ENCODE measurements at places on chromosomes 4 and X. TPM values are rescaled to one million over a fixed set of nuclear protein-coding genes. Genes with fewer than 3 reads are reported as not detected.
A peak's percentile ranks its signal among the peaks of the same experiment; 100 is the strongest.

GRCh38 chr4:103079621-103080020 is 3.1 kb upstream of the SLC9B2 start:
- no peak for DNase-seq

DNA sequence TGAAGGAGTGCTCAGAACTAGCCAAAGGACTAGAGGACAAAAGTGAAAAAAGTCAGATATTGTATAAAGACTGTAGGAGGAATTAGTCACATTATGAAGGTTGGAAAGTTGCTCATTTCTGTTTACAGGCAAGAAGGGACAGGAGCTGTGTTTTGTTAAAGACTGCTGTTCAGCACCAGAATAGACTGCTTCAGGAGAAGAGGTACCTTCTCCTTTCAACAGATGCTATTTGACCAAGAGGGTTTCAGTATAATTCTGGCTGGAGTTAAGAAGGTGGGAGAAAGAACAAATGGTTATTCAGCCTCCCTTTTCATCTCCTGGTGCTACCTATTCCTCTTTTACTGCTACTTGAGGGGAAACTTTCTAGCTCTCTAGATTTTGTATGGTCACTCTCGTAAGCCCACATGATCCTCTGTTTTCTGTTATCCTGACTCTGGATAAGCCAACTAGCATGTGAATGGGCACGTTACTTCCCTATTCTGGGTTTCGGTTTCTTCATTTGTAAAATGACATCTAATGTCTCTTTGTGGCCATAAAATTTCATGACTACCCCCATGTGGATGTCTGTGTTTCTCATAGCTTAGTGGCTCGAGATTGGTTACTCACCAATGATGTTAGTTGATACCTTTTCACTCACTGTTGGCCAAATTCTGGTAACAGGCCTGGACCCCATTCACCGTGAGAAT is 68.9 kb downstream of the SH2D1A start:
- DNase-seq: no peak

GRCh38 chr4:27638163-27638915 is 777.7 kb downstream of the STIM2 start:
- DNase-seq: no peak

GRCh38 chrX:68922013-68922412 is 93.2 kb downstream of the EFNB1 start:
- no peak for DNase-seq

GRCh38 chrX:136251041-136251991 is at the start of gene MAP7D3:
Gene MAP7D3, minus strand, starts transcription at chrX:136251400. Its CDS starts 42 bp downstream, at chrX:136251358.
- no peak for DNase-seq

DNA sequence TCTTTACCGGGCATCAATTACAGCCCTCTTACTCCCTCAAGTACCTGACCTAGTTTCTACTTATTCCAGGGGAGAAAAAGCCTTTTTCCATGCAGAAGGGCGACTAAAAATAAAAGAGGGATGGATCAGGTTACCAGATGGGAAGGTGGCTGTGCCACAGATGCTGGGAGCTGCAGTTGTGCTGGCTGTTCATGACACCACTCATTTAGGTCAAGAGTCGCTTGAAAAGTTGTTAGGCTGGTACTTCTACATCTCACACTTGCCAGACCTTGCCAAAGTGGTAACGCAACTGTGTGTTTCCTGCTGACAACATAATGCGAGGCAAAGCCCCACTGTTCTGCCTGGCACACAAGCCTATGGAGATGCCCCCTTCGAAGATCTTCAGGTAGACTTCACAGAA is 148.4 kb upstream of the FGF16 start:
- no peak for DNase-seq

DNA sequence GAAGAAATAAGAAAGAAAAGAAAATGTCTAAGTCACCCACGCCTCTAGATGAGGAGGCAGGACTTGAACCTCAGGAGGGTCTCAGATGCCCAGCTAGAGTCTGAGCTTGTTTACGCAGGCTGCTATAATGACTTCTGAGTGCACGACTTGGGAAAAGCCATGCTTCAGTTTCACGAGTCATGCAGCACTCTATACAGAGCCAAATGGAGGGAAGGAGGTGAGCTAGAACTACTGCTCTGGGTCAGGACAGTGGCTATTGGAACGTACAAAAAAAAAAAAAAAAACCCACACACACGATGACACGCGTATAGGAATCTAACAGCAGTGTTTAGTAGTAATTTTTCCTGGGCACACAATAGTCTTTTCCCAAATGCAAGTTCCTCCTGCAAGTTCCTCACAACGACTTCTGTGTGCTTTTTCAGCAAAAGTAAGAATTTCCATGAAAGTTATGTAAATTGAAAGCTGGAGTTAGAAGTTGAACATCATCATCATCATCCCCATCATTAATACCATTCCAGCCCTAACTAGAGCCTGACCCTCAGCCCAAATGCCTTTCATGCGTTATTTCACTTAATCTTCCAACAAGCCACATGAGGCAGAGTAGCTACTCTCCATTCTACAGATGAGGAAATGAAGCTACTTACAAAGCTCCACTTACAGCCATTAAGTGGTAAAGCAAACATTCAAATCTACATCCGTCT is 36.6 kb downstream of the IRF2 start:
- no peak for DNase-seq

DNA sequence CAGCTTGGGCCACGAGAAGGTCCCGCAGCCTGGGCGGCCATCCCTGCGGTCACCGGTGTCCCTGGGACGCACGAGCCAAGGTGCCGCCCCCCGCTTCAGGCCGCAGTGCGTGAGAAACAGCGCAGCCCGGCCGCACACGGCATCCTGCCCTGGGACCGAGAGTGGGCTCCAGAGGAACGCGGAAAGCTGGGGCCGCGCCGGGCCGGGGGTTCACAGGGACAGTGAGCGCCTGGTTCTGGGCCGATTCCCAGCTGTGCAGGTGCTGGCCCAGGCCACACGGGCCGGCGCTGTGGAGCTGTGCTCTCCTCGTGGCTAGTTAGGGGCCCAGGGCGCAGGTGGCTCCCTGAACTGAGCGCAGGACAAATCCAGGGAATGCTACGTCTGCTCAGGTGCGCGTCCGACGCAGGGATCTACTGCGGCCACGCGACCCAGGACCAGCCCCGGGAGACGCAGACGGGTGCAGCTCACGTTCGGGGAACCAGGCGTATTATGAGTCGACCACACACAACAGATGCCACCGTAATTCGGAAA is 25.8 kb upstream of the GTPBP6 start:
- DNase-seq: no peak

DNA sequence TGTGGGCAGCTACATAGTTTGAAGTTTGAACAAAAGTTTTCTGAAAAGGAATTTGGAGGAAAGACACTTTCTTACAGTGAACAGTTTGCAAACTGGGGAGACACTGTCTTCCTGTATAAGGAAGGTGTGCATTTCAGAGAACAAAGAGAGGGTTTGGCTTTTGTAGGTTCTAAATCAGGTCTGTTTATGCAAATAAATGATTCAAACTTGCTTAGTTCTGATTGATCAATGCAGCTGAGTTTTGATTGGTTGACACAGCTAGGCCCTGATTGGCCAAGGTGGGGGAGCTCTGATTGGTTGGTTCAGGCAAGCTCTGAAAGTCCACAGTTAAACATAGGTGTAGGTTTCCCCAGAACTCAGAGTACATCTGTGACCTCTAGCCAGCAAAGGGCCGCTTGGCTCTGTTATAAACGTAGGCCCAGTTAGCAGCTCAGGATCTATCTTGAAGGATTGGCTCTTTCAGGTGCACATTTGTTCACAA is 63.0 kb upstream of the ENPP6 start:
- no peak for DNase-seq

RAPGEF2 gene
- 50.9 TPM for total RNA-seq

- DNase-seq: peak; percentile 57
These were observed 1.1 kb downstream of the HTT start for GRCh38 chr4:3075652-3075981.

SOWAHB gene
- total RNA-seq: 6.8 TPM

- DNase-seq: no peak
These were observed 114.9 kb downstream of the EFHC2 start for GRCh38 chrX:44228621-44229020.

S100G gene
- total RNA-seq: not detected

DNA sequence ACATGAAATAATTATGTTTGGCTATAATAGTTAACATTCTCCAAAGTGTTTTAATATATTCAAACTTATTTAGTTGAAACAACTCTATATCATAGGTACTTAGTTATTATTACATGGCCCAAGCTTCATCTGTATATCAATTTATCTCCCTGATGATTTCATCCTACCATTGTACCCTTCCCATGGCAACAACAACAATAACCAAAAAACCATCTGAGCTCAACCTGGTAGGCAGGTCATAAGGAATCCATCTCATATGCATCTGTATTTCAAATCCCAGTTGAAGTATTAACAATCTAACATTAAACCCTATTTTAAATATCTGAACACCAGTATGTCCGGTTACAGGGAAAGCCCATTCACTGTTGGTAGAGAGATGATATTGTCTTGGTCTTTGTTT is 33.1 kb upstream of the SLC7A11 start:
- no peak for DNase-seq

GRCh38 chr4:38209654-38210053 is 249.5 kb downstream of the PTTG2 start:
- DNase-seq: no peak

GRCh38 chrX:150238632-150239382 is 124.3 kb upstream of the MAMLD1 start:
- no peak for DNase-seq

- peak; percentile 77 for DNase-seq
These were observed 88.5 kb upstream of the ETNPPL start for GRCh38 chr4:108851366-108851765.

DNA sequence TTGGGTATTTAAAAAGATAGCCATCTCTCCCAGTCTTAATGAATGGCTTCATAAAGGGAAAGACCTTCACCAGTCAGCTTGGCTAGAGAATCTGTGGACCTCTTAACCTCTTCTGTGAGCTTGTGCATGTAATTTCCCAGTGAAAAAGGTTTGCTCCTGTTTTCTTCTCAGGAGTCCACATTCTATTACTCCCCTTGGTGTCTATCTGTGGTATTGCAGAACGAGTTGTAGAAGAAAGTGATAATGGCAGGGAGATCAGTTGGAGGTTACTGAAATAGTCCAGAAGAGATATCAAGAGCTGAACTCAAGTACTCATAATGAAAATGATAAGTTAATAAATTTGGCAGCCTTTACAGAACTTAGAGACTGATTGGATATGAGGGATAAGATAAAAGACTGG is 16.5 kb upstream of the VAMP7 start:
- no peak for DNase-seq

GPAT3 gene
- total RNA-seq: 0.50 TPM

DNA sequence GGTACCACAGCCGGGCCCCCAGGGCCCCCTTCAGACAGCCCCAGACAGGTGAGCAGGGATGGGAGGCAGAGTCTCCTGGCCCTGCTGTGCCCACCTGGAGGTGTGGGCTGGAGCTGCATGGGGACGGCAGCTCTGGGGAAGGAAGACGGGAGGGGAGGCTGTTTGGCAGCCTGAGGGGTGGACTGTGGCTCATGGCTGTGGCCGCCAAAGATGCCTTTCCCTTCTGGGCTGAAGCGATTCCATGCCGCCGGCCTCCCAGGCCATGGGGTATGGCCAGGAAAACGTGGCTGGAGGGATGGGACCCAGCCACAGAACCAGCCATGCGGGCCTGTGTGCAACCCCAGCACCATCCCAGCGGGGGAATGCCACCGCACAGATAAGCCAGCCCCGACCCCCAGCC is 65.7 kb downstream of the FAM53A start:
- DNase-seq: no peak

DNA sequence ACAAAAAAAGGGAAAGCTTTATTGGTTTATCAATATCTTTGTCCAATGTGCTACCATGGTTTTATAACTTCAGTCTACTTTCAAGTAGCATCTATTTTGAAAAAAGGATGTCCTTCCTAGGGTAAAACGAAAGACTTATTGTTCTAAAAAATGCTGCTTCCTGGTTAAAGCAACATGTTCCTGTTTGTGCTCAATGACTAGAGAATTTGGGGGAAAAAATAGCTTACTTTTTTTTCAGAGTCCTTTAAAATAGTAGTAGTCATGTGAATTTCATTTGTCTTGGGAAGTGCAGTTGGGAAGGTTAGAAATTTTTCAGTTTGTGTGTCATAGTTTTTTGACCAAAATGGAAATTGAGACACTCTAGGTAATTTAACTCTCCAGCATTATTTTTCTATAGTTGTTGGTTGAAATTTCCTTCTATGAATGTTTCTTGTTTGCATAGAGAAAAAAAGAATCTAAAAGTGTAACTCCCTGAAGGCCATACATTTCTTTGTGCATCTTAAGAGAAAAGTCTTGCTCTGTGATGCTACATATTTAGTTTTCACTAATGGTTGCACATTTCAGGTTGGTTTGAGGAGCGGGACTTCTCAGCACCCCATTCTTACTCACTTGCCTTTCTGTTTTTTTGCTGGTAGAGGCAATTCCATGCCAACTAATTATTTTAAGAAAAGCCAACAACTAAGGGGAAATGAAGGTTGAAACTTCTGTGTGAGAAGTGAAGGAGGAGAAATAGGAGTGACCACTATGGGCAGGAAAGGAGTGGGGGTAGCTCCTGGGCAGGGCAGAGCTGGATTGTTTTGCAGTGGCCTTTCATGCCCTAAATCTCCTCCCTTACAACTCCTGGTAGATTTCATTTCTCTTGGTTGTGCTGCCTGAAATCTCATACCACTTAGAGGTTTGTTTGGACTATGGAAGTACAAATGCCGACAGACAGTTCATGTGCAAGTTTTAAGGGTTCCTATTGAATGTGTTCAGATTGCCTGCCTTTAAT is 76.4 kb downstream of the RAPGEF2 start:
- DNase-seq: peak; percentile 31

- DNase-seq: no peak
These were observed 137.2 kb downstream of the MAGEC1 start for GRCh38 chrX:142040906-142041305.

- DNase-seq: no peak
These were observed 42.4 kb upstream of the MYOZ2 start for GRCh38 chr4:119093042-119093827.

GRCh38 chr4:152348670-152349069 is 187.2 kb downstream of the FBXW7 start:
- DNase-seq: no peak

CTBP1 gene
- 136 TPM for total RNA-seq

DNA sequence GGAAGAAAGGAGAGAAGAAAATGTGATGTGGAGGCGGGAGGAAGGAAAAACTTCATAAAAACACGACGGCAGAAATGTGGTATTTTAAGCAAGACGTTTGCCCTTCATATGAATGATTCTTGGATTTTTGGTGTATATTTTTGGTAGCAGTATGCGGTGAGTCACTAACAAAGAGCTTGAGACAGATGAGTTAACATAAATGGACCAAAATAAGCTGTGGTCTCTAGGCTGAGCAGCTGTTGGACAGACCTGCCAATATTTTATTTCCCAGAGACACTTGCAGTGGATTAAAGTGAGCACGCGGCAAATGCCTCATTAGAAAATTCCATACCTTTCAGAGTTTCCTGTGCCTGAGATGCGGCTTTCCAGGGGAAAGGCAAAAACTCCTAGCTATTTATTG is 43.1 kb upstream of the RPS6KA3 start:
- peak; percentile 75 for DNase-seq

RAB41 gene
- total RNA-seq: not detected

HELT gene
- total RNA-seq: not detected

DNA sequence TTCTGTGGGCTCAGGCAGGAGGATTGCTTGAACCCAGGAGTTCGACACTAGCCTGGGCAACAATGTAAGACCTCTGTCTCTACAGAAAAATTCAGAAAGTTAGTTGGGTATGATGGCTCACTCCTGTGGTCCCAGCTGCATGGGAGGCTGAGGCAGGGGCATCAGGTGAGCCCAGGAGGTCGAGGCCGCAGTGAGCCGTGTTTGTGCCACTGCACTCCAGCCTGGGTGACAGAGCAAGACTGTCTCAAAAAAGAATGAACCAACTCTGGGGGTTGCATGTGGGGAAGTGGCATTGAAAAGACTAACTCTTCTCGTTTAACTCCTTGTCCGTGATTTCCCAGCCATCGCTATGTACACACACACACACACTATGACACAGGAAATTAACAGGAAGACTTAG is 26.9 kb downstream of the ENOPH1 start:
- no peak for DNase-seq
